ENCODE measurements at places on chromosomes 16 and 17. TPM values are rescaled to one million over a fixed set of nuclear protein-coding genes. Genes with fewer than 3 reads are reported as not detected.

GRCh38 chr16:57759541-57760356 lies 24.2 kb downstream of the KATNB1 start:
- DNase-seq, result no peak

DNA sequence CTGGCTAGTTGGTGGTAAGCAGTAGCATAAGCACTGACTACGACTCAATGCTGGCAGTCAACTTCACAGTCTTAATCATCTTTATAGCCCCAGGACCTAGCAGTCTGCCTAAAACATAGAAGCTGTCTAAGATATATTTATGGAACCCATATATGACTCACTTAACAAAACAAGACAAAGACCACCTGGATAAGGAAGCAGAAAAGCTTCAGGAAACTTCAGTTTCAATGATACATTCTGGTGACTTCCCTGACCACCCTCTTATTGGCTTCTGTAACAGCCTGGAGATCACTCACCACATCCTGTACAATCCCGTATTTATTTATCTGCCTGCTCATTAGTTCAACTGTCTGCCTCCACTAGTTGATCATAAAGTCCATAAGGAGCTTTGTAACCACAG lies 95.5 kb downstream of the PMP22 start:
- DNase-seq, result no peak

GRCh38 chr16:84032458-84033178 lies 10.0 kb downstream of the SLC38A8 start:
- DNase-seq, result no peak

DNA sequence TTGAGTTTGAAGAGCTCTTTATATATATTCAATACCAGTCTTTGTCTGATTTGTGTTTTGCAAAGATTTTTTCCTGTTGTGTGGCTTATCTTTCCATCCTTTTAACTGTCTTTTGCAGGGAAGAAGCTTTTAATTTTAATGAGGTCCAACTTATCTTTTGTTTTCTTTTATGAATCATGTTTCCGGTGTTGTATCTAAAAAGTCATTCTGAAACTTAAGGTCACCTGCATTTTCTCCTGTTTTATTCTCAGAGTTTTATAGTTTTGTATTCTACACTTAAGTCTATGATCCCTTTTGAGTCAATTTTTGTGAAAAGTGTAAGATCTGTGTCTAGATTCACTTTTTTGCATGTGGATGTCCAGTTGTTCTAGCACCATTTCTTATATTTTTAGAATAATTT lies 24.6 kb upstream of the COX10 start:
- DNase-seq, result no peak

- no peak for DNase-seq
Observed at GRCh38 chr17:17343896-17344506, 40.8 kb downstream of the NT5M start.

DNA sequence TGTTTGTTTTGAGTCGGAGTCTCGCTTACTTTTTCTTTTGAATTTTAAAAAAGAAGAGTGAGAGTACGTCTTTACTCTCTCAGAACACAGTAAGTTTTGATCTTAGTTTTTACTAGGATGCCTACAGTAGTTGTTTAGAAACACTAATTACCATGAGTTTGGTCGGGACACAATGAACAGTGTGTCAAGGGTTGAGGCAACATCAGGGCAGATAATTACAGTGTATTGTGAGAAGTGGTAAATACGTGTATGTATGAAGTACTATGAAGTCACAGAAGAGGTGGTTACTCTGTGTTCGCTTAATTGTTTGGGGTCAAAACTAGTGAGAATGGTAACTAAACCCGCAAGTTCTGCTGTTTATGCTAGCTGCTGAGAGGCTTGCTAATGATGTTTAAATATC lies 18.2 kb downstream of the PAFAH1B1 start:
- no peak for DNase-seq

GRCh38 chr17:60832151-60832585 lies 154.5 kb downstream of the BCAS3 start:
- DNase-seq, result no peak

GRCh38 chr16:79325226-79325945 lies 275.2 kb downstream of the MAF start:
- DNase-seq, result no peak

- no peak for DNase-seq
Observed at GRCh38 chr17:52674686-52675085, 516.2 kb upstream of the CA10 start.

The PRKCB gene
- total RNA-seq, result 109 TPM

The CPSF4L gene
- total RNA-seq, result not detected

The TCAP gene
- total RNA-seq, result 1.4 TPM
